ENCODE measurements at places on chromosomes 5 and 9. TPM values are rescaled to one million over a fixed set of nuclear protein-coding genes. Genes with fewer than 3 reads are reported as not detected.

DNA sequence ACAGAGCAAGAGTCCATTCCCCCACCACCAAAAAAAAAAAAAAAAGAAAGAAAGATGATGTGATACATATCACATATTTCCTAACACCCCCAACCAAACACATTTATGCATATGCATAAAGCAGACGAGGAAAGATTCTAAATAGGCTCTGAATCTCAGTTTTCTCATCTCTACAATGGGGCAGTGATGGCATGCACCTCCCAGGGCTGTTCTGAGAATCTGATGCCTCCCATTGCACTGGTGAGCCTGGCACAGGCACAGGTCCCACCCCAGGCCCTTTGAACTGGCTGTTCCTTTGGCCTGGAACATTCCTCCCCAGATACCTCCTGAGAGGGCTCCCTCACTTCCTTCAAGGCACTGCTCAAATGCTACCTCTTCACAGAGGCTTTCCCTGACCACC lies 116.5 kb downstream of the C9orf50 start:
- DNase-seq, result no peak
- peaks cover 14% of the 10 kb centered on the region for H3K36me3 ChIP-seq
- H3K4me1 ChIP-seq, result peaks cover 30% of the 10 kb centered on the region
- H3K27ac ChIP-seq, result no peak overlapping the region
- H3K4me3 ChIP-seq, result no peak overlapping the region

- no peak overlapping the region for H3K27ac ChIP-seq
- no peaks in the 10 kb centered on the region for H3K4me1 ChIP-seq
- DNase-seq, result no peak
- H3K27me3 ChIP-seq, result peaks cover 24% of the 10 kb centered on the region
- H3K4me3 ChIP-seq, result no peak overlapping the region
Observed at GRCh38 chr9:105232207-105232606, 12.2 kb upstream of the SLC44A1 start.

- no peak overlapping the region for H3K27ac ChIP-seq
- no peaks in the 10 kb centered on the region for H3K4me1 ChIP-seq
- H3K4me3 ChIP-seq, result no peak overlapping the region
- DNase-seq, result no peak
- H3K36me3 ChIP-seq, result no peaks in the 10 kb centered on the region
- no peaks in the 10 kb centered on the region for H3K27me3 ChIP-seq
Observed at GRCh38 chr5:2709976-2710689, 41.3 kb downstream of the IRX2 start.

Gene FAF2
- total RNA-seq, result 29.9 TPM

Gene ENTREP1
- not detected for total RNA-seq

DNA sequence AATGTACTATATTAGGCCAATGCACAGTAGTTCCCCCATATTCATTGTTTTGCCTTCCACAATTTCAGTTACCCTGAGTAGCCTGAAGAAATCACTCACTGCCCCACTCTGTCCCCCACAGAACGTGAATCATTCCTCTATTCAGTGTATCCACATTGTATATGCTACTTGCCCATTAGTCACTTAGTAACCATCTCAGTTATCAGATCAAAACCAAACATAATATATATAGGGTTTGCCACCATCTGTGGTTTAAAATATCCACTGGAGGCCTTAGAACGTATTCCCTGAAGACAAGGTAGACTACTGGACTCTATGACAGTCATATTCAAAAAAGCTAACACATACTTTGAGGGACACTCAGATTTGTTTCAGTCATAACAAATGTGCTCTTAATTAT lies 465.7 kb upstream of the RGMB start:
- no peak overlapping the region for H3K27ac ChIP-seq
- peaks cover 7% of the 10 kb centered on the region for H3K4me1 ChIP-seq
- no peaks in the 10 kb centered on the region for H3K36me3 ChIP-seq
- H3K27me3 ChIP-seq, result no peaks in the 10 kb centered on the region
- no peak for DNase-seq

Gene CDKN2B
- 0.93 TPM for total RNA-seq

GRCh38 chr5:56725711-56726411 lies 89.5 kb upstream of the MAP3K1 start:
- peaks cover 16% of the 10 kb centered on the region for H3K27me3 ChIP-seq
- no peak for DNase-seq
- H3K4me3 ChIP-seq, result no peak overlapping the region
- no peak overlapping the region for H3K27ac ChIP-seq
- H3K4me1 ChIP-seq, result peaks cover 9% of the 10 kb centered on the region

DNA sequence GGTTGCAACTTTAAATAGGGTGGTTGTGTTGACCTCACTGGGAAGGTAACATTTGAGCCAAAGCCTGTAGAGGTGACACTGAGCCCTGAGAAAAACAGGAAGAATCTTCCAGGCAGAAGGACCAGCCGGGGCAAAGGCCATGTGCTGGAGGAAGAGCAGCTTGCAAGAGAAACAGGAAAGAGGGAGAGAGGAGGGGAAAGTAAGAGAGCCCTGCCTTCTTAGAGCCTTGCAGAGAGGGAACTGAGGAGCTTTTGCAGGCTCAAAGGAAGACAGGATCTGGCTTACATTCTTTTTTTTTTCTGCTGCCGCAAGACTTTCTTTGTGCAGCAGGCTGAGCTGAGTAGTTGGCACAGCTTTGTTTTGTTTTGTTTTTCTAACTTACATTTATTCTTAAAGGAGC lies 17.4 kb downstream of the C9orf153 start:
- no peak overlapping the region for H3K27ac ChIP-seq
- H3K4me1 ChIP-seq, result peaks cover 4% of the 10 kb centered on the region
- H3K36me3 ChIP-seq, result no peaks in the 10 kb centered on the region
- H3K4me3 ChIP-seq, result no peak overlapping the region
- no peaks in the 10 kb centered on the region for H3K27me3 ChIP-seq

- H3K36me3 ChIP-seq, result no peaks in the 10 kb centered on the region
- no peaks in the 10 kb centered on the region for H3K4me1 ChIP-seq
- H3K4me3 ChIP-seq, result no peak overlapping the region
- H3K27me3 ChIP-seq, result peaks cover 44% of the 10 kb centered on the region
- DNase-seq, result no peak
Observed at GRCh38 chr5:95684361-95684760, 1.6 kb upstream of the SPATA9 start.

DNA sequence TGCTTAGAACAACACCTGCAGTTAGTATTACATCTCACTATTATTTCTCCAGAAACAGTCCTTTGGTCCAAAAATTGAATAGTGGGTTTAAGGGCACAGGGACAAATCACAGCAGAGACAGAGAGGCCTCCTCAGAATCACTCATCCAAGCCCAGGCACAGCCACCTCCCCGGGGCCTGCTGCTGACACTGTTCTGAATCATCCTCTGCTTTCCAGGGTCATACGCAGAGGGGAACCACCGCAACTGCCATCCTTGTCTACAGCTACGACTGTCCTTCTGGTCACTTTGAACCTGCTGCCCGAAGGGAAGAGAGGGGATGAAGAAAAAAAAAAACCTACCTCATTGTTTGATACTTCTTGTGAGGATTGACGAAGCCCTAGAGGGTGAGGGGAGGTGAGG lies 35.3 kb upstream of the MAN2A1 start:
- no peaks in the 10 kb centered on the region for H3K27me3 ChIP-seq
- no peak overlapping the region for H3K4me3 ChIP-seq
- H3K27ac ChIP-seq, result no peak overlapping the region
- peaks cover 12% of the 10 kb centered on the region for H3K4me1 ChIP-seq
- no peaks in the 10 kb centered on the region for H3K36me3 ChIP-seq
- no peak for DNase-seq
